Fibroblast of lung (primary cell): ENCODE measurements at places on chromosomes 1 and 21. TPM values are rescaled to one million over a fixed set of nuclear protein-coding genes. Genes with fewer than 3 reads are reported as not detected.

KRTAP21-2 gene
- polyA plus RNA-seq, result not detected in 2 replicates

ADAMTS4 gene
- 0.75 and 1.0 TPM in 2 replicates for polyA plus RNA-seq

SYCP1 gene
- polyA plus RNA-seq, result not detected in 2 replicates

ANKRD65 gene
- 0.84 and 1.9 TPM in 2 replicates for polyA plus RNA-seq

DNA sequence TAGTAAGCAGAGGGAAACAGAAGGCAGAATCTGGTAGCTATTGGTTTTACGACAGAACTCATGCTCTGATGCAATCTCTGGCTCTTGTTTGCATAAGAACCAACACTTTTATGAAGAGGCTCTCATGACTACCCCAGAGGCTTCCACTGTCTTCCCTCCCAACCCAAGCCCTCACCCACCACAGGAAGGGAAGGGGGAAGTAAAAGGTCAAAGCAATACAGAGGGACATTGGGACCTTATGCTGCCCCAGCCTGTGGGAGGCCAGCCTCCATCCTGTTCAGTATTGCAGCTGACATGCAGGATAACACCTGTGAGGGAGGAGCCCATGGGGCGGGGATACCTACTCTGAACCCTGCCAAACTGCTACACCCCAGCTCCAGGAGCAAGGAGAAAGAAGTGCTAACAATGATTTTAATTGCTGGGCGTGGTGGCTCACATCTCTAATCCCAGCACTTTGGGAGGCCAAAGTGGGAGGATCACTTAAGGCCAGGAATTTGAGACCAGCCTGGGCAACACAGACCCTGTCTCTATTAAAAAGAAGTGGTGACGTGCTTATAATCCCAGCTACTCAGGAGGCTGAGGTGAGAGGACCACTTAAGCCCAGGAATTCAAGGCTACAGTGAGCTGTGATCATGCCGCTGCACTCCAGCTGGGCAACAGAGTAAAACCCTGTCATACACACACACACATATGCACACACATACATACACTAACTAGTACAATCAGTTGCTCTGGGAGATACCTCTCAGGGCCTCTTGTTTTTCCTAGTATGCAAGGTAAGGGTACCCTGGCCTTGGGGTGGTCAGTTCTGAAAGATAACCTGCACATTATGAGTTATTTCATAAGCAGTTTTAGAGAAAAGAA, 9.5 kb downstream of the MR1 start:
- no peak overlapping the region for H3K4me3 ChIP-seq
- H3K27ac ChIP-seq, result no peak overlapping the region
- H3K36me3 ChIP-seq, result no peaks in the 10 kb centered on the region
- no peaks in the 10 kb centered on the region for H3K4me1 ChIP-seq
- no peaks in the 10 kb centered on the region for H3K27me3 ChIP-seq

GRCh38 chr1:215606564-215607168, 39.6 kb downstream of the KCTD3 start:
- peak; percentile 54 for DNase-seq
- peaks cover 2% of the 10 kb centered on the region for H3K36me3 ChIP-seq
- H3K27me3 ChIP-seq, result no peaks in the 10 kb centered on the region
- H3K27ac ChIP-seq, result no peak overlapping the region

- DNase-seq, result no peak
- H3K27me3 ChIP-seq, result no peaks in the 10 kb centered on the region
- H3K36me3 ChIP-seq, result no peaks in the 10 kb centered on the region
- no peak overlapping the region for H3K27ac ChIP-seq
- no peaks in the 10 kb centered on the region for H3K4me1 ChIP-seq
- no peak overlapping the region for H3K4me3 ChIP-seq
Measured at GRCh38 chr21:39852726-39853500, 14.3 kb upstream of the PCP4 start.

GRCh38 chr1:180270530-180271271, 40.6 kb downstream of the LHX4 start:
- peaks cover 6% of the 10 kb centered on the region for H3K4me1 ChIP-seq
- no peak overlapping the region for H3K27ac ChIP-seq
- H3K36me3 ChIP-seq, result no peaks in the 10 kb centered on the region
- no peaks in the 10 kb centered on the region for H3K27me3 ChIP-seq
- DNase-seq, result no peak

- no peaks in the 10 kb centered on the region for H3K36me3 ChIP-seq
- no peak overlapping the region for H3K27ac ChIP-seq
- DNase-seq, result peak; percentile 21
- no peak overlapping the region for H3K4me3 ChIP-seq
- H3K27me3 ChIP-seq, result no peaks in the 10 kb centered on the region
- H3K4me1 ChIP-seq, result no peaks in the 10 kb centered on the region
Measured at GRCh38 chr21:33238565-33239255, 9.0 kb downstream of the IFNAR2 start.

GRCh38 chr1:53272349-53272748, 34.0 kb upstream of the MAGOH start:
- H3K4me1 ChIP-seq, result no peaks in the 10 kb centered on the region
- no peaks in the 10 kb centered on the region for H3K36me3 ChIP-seq
- H3K27ac ChIP-seq, result no peak overlapping the region
- no peaks in the 10 kb centered on the region for H3K27me3 ChIP-seq

DNA sequence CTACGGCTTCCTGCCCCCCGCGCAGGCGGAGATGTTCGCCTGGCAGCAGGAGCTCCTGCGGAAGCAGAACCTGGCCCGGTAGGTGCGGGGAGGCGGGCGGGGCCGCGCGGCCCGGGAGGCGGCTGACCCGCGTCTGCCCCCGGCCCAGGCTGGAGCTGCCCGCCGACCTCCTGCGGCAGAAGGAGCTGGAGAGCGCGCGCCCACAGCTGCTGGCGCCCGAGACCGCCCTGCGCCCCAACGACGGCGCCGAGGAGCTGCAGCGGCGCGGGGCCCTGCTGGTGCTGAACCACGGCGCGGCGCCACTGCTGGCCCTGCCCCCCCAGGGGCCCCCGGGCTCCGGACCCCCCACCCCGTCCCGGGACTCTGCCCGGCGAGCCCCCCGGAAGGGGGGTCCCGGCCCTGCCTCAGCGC, 16.6 kb downstream of the NOC2L start:
- no peak overlapping the region for H3K4me3 ChIP-seq
- H3K27me3 ChIP-seq, result no peaks in the 10 kb centered on the region
- peaks cover 10% of the 10 kb centered on the region for H3K36me3 ChIP-seq
- no peak for DNase-seq
- no peak overlapping the region for H3K27ac ChIP-seq
- H3K4me1 ChIP-seq, result peaks cover 24% of the 10 kb centered on the region

DNA sequence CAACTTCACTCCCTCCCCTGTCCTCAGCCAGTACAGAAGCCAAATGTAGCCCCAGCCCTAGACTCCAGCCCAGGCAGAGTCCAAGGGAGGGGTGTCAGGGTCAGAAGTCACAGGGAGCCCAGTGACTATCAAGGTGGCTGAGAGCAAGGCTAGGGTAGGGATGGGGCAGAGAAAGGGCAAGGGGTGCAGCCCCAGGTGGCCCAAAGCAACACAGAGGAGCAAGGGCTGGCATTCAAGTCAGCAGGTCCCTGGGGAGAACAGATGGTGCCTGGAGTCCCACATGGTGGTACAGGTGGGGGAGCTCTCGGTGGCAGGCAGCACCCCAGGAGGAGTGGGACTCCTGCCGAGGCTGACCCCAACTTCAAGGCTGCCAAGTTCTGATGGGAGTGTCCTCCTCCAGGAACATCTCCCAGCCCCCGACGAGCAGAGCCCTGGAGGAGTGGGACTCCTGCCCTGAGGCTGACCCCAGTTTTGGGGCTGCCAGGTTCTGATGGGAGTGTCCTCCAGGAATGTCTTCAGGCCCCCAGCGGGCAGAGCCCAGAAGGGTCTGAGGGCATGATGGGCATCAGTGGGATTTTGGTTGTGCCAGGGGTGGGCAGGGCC, 3.7 kb upstream of the DVL1 start:
- DNase-seq, result no peak
- H3K36me3 ChIP-seq, result peaks cover 25% of the 10 kb centered on the region
- peak overlapping the region; percentile 45 for H3K4me3 ChIP-seq
- H3K27me3 ChIP-seq, result no peaks in the 10 kb centered on the region
- H3K27ac ChIP-seq, result peak overlapping the region; percentile 28

DNA sequence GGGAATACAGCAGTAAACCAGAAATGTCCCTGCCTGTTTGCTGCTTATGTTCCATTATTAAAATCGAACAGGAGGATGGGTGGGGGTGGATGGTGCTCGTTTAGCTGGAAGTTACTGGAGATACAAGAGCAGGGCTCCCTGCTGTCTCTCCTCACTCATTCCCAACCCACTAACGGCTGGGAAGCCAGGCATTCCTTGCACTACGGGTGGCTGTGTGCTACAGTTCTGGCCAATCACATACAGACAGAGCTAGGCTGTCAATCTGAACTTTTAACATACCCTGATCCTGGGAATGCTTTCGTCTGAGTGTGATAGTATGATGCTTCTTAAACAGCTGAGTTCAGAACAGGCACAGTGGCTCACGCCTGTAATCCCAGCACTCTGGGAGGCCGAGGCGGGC, 7.0 kb downstream of the SIPA1L2 start:
- DNase-seq, result no peak
- H3K4me3 ChIP-seq, result no peak overlapping the region
- no peaks in the 10 kb centered on the region for H3K36me3 ChIP-seq
- H3K4me1 ChIP-seq, result no peaks in the 10 kb centered on the region
- peaks cover 4% of the 10 kb centered on the region for H3K27me3 ChIP-seq

GRCh38 chr1:26541816-26542711, 12.5 kb downstream of the RPS6KA1 start:
- H3K36me3 ChIP-seq, result no peaks in the 10 kb centered on the region
- H3K4me3 ChIP-seq, result no peak overlapping the region
- no peaks in the 10 kb centered on the region for H3K4me1 ChIP-seq
- H3K27me3 ChIP-seq, result no peaks in the 10 kb centered on the region

DNA sequence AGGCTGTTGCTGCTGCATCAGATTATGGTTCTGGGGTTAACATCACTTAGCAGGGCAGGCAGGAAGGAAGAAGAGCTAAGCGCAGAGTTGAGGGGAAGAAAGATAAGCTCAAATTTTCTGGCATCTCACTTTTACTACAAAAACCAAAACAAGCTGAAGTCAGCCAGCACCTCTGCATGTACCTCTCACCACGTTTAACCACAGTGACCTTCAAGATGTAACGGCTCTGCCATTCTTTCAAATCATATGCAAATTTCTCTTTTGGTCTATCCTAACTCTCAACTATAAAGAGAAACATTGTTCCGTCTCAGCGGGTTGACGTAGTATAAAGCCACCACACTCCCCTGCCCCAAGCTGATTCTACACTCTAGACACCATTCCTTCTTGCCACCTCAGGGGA, 154.4 kb downstream of the OMA1 start:
- no peaks in the 10 kb centered on the region for H3K27me3 ChIP-seq
- H3K27ac ChIP-seq, result no peak overlapping the region
- no peak for DNase-seq
- no peaks in the 10 kb centered on the region for H3K36me3 ChIP-seq

- H3K4me3 ChIP-seq, result peak overlapping the region; percentile 73
- H3K36me3 ChIP-seq, result no peaks in the 10 kb centered on the region
- peak; percentile 33 for DNase-seq
Measured at GRCh38 chr1:27872802-27873551, 633 bp downstream of the THEMIS2 start.

DNA sequence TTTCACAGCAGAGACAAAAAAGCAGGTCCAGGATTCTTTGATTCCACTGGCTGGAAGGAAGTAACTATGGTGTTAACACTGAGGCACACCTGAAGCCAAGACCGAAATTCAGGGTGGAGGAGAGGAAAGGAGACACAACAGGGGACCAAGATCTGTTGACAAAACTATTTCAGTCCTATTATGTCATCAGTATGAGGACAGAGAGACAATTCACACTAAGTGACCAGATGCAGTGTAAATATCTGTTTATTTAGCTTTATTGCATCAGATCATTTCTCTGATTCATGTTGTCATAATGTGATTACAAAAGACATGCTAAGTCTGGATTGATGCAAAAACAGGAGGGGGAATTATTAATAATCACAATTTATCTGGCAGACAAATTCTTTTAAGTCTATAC, 118.8 kb downstream of the SIPA1L2 start:
- H3K4me1 ChIP-seq, result no peaks in the 10 kb centered on the region
- H3K27ac ChIP-seq, result no peak overlapping the region
- no peak overlapping the region for H3K4me3 ChIP-seq

DNA sequence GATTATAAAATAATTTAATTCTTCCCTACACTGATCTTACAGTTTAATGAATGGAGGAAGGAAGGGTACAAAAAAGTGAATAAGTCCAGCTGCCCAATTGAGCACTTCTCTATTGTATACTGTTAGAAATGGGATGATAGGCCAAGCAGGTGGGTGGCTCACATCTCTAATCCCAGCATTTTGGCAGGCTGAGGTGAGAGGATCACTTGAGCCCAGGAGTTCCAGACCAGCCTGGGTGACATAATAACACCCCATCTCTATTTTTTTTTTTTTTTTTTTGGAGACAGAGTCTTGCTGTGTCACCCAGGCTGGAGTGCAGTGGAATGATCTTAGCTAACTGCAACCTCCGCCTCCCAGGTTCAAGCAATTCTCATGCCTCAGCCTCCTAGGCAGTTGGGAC, 57.5 kb downstream of the ATP2B4 start:
- peaks cover 7% of the 10 kb centered on the region for H3K4me1 ChIP-seq
- H3K36me3 ChIP-seq, result peaks cover 8% of the 10 kb centered on the region
- no peak for DNase-seq
- H3K4me3 ChIP-seq, result no peak overlapping the region

DNA sequence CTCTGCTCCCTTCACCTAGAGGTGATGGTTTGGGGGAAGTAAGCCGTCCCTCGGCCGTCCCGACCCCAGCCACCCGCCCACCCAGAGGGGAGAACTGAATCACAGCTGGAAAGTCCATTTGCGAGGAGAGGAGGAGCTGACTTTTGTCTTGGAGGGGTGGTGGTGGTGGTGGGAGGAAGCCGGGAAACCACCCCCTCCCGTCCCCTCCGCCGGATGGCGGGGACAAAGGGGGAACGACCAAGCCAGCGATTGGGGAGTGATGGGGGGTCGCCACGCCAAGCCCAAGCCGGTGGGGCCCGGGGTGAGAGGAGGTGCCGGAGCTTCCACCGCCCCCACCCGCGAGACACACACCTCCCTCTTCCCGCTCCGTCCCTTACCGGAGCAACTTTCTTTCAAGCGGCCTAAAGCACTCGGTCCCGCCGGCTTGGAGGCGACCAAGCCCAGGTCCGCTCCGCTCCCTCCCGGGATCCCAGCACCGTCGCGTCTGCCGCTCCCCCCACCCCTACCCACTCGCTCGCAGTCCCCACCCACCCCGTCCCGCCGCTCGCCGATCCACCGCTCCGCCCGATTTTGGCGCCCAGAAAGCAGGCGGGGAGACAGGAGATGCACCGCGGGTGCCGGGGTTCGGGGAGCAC, 540 bp downstream of the ARHGEF2 start:
- H3K27ac ChIP-seq, result peak overlapping the region; percentile 87
- DNase-seq, result no peak
- peak overlapping the region; percentile 67 for H3K4me3 ChIP-seq
- H3K27me3 ChIP-seq, result no peaks in the 10 kb centered on the region
- H3K4me1 ChIP-seq, result peaks cover 36% of the 10 kb centered on the region
- H3K36me3 ChIP-seq, result peaks cover 1% of the 10 kb centered on the region

DNA sequence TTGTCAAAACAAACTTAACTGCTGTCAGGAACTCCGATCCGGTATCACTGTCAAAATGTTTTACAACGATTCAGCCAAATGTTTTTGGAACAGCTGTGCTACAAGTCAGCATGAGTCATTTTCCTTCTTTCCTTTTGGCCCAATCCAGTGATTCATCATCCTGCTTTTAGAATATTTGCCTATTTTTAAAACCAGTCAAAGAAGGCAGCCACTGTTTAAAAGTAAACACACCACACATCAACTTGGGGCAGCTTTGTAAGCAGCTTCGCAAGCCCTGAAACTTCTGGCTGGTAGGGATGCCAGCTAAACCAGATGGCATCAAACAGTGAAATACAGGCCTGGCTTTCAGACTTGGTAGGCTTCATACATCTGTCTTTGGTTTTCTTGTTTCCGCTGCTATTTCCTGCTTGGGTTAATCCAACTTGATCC, 14.9 kb downstream of the MAP3K7CL start:
- peaks cover 27% of the 10 kb centered on the region for H3K4me1 ChIP-seq
- H3K27ac ChIP-seq, result peak overlapping the region; percentile 67
- H3K27me3 ChIP-seq, result no peaks in the 10 kb centered on the region
- peak; percentile 93 for DNase-seq
- no peak overlapping the region for H3K4me3 ChIP-seq
